Stimulated activated CD4-positive, alpha-beta T cell treated with anti-CD3 and anti-CD28 coated beads, Interleukin-2, amount 100 ng/mL, for 24 hours (primary cell): ENCODE measurements at places on chromosomes 6 and 20.

- DNase-seq, result no peak
Observed at GRCh38 chr6:71153755-71154325, 134.8 kb upstream of the OGFRL1 start.

DNA sequence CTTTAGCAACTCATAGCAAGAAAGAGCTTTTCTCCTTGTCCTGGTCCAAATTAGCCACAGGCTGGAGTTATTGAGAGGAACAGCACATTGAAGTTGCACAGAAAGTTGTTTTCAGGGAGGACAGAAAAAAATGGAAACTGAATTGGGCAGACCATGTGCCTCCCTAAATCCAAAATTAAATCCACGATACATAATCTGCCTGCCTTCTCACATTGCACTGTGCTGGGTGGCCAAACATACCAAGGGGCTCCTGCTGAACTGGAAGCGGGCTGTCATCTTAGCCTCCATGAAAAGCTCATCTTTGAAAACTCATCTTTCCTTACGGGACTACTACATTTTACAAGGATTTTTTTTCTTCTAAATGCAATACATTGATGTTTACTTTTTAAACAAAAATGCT lies 59.9 kb downstream of the TNFAIP3 start:
- DNase-seq, result no peak

DNA sequence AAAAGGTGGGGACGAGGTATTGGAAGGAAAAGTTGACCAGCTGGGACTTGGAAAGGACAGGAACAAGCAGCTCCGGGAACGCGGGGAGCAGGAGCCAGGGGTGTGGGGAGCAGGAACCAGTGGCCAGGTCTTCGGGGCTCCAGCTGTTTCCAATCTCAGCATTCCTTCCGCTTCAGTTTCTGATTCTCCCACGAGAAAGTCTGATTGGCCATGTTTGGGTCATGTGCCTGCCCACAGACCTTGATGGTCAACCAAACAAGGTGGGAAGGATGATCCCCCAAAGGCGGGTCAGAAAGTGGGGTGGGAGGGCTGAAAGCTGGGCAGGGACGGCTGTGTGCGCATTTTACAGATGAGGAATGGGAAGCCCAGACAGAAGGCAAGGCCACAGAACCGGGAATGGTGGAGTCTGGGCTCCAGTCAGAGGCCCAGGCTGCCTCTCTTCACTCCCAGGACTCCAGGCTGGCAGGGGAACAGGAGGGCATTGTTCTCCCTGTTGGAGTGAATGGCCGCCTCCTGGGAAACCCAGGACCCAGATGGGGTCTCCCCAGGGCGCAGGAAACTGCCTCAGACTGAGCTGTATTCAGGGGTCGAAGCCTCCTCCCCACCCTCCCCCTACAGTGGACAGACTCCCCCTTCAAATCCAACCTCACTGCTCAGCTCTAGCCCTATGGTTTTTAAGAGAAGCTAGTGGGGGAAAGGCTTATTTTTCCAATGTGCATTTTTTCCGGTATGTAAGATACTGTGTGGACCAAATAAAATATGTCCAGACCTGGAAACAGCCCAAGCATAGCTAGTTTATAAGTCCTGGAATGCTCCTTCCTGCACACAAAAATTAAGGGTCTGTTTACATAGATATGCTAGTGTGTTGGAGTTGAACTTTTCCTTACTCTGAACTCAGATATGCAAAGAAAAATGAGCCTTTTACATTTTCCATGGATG lies 12.2 kb upstream of the PTGIS start:
- DNase-seq, result no peak

GRCh38 chr6:30319146-30319835 lies 7.4 kb upstream of the TRIM39 start:
- DNase-seq, result no peak

GRCh38 chr20:9400171-9401025 lies 114.0 kb upstream of the LAMP5 start:
- no peak for DNase-seq

GRCh38 chr20:3248167-3248992 lies 9.4 kb upstream of the SLC4A11 start:
- no peak for DNase-seq

GRCh38 chr6:32774426-32774825 lies 11.1 kb upstream of the HLA-DQB2 start:
- no peak for DNase-seq

DNA sequence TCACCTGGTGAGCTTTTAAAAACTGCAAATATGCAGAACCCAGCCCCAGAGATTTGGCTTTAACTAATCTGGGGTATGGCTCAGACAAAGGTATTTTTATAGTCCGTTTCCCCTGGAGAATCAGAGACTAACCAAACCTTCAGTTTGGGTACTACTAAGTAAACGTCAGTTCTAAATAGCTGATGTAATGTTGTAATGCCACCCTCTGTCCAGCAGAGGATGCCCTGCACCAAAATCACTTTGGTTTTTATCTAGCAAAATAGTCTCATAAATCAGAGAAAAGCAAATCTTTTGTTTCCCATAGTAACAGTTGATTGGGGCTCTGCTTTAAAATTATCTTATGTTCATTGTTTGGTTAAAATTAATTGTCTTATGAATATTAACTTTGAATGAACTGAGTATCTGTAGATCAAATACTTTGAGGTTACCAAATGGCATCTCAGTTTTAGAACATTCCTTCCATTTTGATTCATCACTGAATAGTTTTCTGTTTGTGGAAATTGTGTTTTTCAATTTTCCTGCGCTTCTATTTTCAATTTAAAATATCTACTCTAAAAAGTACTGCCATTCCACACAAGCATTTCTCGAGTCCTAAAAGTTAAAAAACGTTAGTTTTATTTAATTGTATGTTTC lies 278.3 kb upstream of the PLCB4 start:
- DNase-seq, result no peak

- no peak for DNase-seq
Observed at GRCh38 chr6:170224694-170225660, 65.9 kb downstream of the DLL1 start.

DNA sequence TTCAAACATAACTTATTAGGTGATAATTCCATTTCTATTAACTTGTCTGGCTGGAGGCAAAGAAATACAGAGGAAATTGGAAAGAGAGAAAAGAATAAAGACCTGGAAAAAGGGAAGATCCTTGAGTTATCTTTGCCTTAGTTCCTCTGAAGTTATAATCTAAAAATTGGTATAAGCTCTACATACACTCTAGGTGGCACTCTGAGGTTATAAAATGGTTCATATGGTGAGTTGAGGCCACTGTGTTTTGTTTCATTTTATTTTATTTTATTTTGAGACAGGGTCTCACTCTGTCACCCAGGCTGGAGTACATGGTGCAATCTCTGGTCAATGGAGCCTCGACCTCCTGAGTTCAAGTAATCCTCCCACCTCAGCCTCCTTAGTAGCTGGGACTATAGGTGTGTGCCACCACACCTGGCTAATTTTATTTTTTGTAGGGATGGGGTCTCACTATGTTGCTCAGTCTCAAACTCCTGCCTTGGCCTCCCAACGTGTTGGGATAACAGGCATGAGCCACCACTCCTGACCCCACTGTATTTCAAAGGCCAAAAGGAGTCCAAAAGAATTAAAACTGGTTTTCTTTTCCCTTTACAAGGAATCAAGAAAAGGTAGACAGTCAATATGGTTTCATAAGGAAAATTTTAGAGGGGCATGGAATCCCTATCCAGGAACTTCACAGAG lies 19.4 kb downstream of the GPX6 start:
- no peak for DNase-seq
